ENCODE measurements at places on chromosomes 6 and 20. TPM values are rescaled to one million over a fixed set of nuclear protein-coding genes. Genes with fewer than 3 reads are reported as not detected.

DNA sequence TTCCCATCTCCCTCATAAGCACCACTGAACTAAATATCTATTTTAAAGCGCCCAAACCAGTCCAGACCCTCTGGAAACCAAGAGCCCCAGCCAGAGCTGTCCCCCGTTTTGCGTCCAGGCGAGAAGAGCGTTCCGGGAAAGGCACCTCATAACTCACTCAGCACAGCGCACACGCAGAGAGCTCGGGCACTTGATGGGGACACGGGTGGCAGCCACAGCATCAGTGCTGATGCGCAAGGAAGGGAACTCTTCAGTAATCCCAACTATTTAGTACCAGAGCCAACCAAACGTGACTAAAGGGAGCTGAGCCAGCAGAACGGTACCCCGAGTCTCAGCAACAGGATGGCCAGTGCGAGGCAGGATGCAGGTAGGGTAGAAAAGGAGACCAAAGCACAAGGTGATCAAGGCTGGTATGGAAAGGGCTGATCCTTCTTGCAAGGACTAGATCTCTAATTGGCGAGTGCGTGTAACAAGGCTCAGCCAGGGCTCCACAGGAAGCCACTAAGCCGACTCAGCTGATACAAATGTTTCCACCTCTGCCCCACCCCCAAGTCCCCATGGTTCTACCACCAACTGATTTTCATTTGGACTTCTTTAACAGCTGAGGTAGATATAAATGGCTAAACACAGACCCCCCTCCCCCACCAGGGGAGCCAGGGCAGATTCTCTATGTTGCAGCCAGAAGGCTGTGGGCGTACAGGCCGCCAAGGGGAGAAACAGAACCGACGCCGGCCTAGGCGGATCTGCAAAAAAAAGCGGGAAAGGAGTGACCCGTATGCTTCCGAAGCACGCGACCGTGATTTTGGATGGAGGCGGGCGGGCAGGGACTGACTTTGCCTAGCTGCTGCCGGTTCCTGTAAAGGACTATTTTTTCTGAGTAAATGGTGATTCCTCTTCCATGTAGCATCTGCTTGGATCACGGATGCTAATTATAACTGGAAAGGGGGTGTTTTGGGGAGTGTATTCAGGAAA lies 183.5 kb upstream of the COL21A1 start:
- no peak for DNase-seq

The PSMB1 gene
- total RNA-seq: 142 TPM

The MAP3K5 gene
- total RNA-seq: 24.4 TPM

DNA sequence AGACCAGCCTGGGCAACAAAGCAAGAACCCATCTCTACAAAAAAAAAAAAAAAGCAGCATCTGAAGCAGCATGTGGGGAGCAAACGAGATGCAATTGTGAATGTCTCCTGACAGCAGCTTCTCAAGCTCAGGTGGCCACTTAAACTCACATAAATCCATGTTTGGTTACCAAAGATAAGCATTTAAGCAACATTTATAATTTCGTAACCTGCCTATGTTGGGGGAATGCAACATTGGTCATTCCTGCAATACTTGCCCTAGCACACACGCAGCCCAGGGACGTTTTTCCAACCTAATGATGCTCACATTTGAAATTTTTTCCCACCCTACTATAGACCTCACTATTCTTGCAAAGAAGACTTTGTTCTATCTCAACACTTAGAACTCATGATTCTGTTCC lies 113.3 kb downstream of the ZFP64 start:
- DNase-seq: no peak

Data from mesenteric fat pad (tissue), 1 donor.